Central memory CD4-positive, alpha-beta T cell (primary cell): ENCODE measurements at places on chromosomes 7 and 10.
A peak's percentile ranks its signal among the peaks of the same experiment; 100 is the strongest.

- no peak for DNase-seq
Observed at GRCh38 chr7:55260676-55261385, 104.3 kb upstream of the LANCL2 start.

GRCh38 chr10:7258948-7259523, 151.8 kb downstream of the SFMBT2 start:
- peak; percentile 63 for DNase-seq

- DNase-seq = no peak
Observed at GRCh38 chr10:18254692-18255091, 114.5 kb downstream of the CACNB2 start.

DNA sequence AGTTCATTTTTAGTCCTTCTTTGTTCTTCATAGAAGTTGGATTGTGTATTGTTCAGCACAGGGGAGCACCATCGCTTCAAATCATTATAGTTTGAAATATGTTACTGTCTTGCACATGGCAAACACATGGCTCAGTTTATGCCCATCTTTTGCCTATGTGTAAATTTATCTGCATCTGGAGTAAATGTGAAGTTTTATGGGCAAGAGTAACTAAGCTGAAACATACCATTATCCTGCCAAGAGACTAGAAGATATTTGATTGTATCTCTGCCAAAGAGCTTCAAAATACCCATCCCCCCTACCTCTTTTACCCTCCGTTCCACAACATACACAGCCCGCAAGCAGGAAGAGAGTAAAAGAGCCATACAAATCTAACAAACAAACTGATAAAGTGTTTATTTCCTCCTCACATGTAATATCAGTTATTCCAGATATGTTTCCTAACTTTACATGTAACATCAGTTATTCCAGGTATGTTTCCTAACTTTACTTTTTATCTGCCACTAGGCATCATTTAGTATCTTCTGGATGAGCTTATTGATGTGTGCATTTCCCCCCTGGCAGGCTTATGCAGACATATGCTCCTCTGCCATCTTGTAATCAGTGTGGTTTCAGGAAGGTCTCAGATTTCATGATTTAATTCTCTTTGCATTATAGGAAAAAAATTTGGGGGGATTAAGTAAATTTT, 127.7 kb downstream of the SRI start:
- DNase-seq = no peak

DNA sequence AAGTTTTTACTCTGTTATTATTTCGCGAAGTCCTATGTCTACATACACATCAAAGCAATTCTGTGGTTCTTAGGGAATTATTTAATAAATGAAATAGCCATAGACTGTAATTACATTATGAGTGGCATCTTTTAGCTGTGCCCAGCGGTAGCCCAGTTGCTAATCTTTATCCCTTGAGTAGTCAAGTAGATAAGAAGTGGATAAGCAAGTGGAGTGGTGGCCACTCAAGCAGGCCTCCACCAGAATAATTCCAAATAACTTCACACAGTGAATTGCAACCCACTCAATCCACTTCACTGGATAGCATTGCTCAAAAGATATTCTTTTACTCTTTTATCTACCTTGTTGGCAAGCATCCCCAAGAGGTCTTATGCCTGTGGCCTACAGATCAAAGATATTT, 349.7 kb downstream of the AUTS2 start:
- no peak for DNase-seq

DNA sequence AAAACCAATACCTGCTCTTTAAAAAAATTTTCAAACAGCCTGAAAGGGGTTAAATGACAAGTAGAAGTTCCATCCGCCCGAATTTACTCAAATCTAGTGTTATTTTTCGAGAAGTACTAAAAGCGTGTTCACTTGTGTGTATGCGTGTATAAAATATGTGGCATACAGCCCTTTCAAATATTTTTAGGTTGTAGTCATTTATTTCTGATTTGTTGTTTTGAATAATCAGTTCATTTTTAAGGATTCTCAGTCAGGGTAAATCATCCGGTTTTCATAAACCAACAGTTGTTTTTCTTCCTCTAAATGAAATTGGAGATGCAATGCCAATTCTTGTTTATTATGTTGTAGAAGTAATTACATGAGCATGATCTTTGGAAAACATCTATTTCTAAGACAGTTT, 6.9 kb upstream of the SUN1 start:
- DNase-seq = no peak

GRCh38 chr10:34966451-34966850, 123.7 kb downstream of the CUL2 start:
- DNase-seq = no peak

DNA sequence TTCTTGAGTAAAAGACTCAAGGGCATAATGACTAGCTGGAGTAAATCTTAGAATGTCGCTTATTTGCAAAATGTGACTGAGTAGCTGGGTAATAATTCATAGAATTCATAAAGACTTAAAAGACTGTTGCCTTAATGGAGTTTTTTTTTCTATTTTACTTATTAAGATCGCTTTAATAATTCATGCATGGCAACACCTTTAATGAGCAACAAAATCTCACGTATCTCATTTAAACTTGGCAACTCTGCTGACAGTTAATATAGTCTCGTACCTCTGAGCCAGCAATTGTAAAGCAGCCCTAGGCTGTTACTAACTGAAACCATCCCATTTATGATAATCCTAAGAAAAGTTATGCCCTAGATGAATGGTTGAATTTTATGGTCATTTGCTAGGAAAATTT, 87.8 kb upstream of the SLC26A5 start:
- DNase-seq = no peak

- DNase-seq = no peak
Observed at GRCh38 chr7:95725205-95725604, 47.1 kb upstream of the DYNC1I1 start.

GRCh38 chr7:22146961-22147512, 201.3 kb upstream of the CDCA7L start:
- DNase-seq = no peak

GRCh38 chr10:132375795-132376297, 21.2 kb upstream of the PWWP2B start:
- no peak for DNase-seq

GRCh38 chr10:92719991-92720830, 30.5 kb downstream of the HHEX start:
- no peak for DNase-seq

DNA sequence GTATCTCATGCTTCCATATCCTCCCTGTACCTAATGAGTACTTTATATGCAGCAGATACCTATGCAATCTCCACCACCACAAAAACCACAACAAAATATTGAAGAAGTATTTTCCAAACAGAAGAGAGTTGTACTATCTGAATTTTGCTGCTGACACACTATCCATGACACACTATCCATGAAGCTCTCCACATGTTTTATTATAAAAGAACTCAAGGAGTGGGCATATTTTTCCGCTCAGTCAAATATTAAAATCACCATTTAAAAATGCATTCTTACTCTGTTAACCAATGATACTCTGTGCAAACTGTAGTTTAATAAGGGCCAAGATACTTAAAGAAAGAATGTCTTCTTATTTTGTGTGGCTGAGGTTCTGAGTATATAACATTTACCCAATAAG, 2.8 kb downstream of the BET1 start:
- no peak for DNase-seq

DNA sequence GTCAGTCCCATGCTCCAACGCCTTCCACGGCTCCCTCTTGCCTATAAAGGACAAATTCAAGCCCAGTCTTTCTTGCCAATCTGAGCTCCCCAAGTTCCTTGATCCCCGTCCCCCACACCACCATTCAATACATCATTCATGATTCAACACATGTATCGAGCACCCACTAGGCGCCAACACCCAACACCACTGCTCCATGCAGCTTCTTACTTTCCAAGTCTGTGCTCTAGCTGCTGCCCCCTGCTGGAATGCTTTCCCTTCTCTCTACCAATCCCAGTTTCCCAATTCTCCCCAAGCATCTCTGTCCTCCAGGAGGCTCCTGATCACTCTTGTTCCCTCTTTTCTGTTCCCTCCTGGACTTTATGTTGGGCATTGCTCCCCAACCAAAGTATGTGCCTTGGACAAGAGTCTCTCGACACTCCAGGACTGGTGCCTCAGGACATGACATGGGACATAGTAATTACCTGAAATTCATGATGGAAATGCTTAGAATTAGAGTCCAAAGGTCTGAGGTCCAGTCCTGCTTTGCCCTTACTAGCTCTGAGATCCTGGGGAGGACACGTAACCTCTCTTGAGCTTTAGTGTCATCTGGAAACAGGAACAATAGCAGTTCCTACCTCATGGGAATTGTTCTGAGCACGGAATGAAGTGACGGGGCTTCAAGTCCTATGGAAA, 172.7 kb downstream of the NEURL1 start:
- DNase-seq = no peak

DNA sequence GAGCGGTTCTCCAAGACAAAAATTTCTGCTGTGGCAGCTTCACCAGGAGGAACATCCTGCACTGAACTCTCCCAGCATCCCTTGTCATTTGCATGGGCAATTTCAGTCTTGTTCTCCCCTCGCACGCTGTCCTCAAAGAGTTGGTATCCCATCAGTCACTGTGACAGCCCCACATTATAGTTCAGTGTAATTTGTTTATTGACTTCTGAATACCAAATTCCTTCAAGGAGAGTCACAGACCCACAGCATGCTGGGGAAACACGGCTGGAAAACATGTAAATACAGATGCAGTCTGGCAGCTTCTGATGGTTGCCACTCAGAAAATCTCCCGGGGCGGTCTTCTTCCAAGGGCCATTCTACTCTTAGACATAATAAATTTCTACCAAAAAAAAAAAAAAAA, 151.0 kb upstream of the NEBL start:
- no peak for DNase-seq

DNA sequence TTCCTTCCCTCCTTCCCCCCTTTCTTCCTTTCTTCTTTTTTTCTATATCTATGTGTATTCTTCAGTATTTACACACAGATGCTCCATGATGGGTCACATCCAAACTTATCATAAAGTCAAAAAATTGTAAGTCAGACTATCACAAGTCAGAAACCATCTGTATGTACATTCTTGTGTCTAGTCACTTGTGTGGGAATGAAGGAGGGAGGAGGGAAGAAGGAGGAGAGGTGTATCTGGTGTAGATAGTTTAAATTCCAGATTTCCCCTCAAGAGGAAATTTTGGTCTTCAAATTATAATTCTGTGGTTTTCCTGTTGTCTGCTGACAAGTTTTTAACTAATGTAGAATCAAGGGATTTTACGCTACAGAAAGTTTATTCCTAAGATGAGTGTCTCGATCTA, 287.2 kb downstream of the ETV1 start:
- no peak for DNase-seq

GRCh38 chr7:26189697-26190096, 10.8 kb downstream of the HNRNPA2B1 start:
- no peak for DNase-seq

GRCh38 chr10:86657011-86657395, 2.7 kb downstream of the OPN4 start:
- DNase-seq = no peak

GRCh38 chr10:110330675-110331074, 26.0 kb upstream of the SMNDC1 start:
- no peak for DNase-seq

GRCh38 chr10:100746784-100747455, 1.5 kb downstream of the PAX2 start:
- DNase-seq = no peak

GRCh38 chr10:26799342-26799741, 61.4 kb downstream of the ABI1 start:
- no peak for DNase-seq

DNA sequence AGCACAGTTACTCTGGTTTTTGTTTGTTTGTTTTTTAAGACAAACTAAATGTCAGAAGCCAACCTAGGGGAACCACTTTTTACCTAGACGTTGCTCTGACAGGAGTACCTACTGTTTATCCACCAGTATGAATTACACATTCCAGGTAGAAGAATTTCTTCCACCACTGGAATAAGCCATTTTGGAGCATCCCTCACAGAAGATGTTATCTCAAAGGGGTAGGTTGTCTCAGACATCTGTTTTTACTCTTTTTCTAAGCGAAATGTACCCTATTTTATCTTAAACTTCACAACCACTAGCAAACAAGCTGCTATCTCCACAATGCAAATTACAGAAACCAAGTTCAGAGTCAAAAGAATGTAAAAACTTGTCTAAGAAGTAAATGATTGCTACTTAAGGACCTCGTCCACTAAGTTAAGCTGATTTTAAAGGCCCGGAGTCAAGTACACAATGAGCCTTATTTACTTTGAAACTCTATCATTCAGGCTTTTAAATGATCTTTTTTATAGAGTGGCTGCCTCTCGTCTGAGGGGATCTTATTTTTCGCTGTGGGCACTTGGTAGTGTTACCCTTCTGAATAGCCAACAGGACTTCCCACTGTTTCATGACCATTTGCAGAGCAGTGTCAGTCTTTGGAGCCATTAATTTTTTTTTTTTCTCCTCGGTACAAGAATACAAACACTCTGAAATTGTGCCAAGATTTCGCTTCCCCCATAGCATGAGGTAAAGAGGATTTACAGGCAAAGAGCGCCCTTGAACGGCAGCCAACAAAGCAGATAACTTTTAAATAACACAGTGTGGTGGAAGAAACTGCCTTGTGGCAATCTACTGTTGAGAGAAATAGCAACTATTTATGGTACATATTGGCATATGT, 15.7 kb upstream of the ARMC3 start:
- DNase-seq = no peak

DNA sequence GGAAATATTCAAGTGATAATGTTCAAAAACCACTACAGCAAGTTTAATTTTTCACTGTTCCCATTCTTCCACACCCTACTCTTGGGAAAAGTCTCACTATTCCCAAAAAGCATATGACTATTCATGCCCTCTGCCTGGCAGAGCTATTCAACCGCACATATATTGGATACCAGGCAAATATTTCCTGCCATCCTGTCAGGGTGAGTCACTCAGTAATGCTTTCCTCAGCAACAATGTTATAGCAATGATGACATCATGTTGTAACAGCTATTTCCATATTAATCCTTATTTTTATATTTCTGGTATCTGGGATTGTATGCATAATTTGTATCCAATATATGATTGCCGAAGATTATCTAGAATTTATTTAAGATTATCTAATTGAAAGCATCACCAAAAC, 114.0 kb upstream of the PLXDC2 start:
- DNase-seq = no peak

- no peak for DNase-seq
Observed at GRCh38 chr10:49649294-49649693, 30.2 kb upstream of the C10orf53 start.

DNA sequence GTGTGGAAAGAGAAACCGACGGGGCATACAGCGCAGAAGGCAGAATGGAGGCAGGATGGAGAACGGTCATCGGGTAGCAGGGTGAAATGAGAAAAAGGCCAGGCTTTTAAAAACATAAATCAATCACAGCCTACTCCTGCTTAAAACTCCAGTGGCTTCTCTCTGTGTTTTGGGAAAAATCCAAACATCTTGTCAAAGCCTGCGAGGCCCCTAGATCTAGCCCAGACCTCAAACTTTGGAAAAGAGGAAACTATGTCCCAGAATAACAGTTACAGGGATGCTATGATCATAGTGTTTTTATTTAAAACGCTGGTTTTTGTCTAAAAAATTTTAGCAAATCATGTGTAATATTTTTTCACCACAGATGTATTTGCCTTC, 41.1 kb downstream of the PPP1R3C start:
- DNase-seq = no peak

DNA sequence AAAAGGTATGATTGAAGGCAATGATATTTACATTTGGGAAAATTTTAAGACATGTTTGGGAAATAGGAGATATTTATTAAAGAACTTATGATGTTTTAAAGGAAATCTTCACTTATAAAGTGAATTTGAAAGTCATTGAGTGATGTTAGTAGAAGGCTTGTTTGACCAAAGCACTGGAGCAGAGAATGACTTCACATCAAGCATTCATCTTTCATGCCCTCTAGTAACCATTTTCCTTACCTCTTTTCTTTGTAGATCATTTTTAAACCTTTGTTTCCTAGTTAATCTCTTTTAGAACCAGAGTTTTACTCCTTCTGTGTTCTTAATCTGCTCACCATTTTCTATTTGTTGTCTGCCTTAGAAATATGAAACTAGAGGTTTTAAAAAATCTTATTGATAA, 111.3 kb upstream of the FOXP2 start:
- no peak for DNase-seq
